ENCODE measurements at places on chromosomes 12 and 14.
A peak's percentile ranks its signal among the peaks of the same experiment; 100 is the strongest.

DNA sequence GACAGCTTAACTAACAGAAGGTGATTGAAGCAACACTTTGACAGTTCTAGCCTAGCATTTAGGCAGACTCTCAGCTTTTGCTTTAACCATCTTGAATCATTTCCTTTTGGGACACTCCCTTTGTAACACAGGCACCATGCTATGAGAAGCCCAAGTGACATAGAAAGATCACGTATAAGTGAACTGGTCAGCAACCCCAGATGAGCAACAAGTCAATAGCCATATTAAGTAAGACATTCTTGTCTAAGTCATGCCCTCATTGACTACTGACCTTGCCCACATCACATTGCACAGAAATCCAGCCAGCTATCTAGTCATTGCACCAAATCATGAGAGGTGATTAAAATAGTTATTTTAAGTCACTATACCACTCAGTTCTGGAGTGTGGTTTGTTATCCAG is 476.8 kb downstream of the TRHDE start:
- H3K27me3 ChIP-seq = no peaks in the 10 kb centered on the region
- DNase-seq = no peak
- H3K36me3 ChIP-seq = no peaks in the 10 kb centered on the region
- no peak overlapping the region for H3K27ac ChIP-seq
- H3K4me3 ChIP-seq = no peak overlapping the region
- no peaks in the 10 kb centered on the region for H3K4me1 ChIP-seq

DNA sequence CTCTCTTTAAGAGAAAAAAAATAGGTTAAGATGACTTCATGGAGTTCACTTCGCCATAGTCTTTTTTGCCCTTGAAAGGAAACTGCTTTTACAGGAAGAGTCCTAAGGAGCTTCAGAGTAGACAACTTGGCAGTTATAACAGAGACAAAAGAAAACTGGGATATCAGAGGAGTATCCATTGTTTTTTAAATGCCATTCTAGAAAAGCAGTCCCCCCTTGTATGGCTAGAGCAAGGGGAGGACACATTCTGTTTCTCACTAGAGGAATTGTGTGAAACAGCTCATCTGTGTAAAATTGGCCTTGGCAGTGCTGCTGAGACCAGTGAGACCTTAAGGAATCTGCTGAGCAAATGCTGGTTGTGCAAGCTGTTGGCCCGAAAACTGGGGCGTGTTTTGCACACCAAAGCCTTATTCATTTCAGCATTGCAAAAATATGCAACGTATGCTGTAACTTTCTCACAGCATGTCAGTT is 128.0 kb downstream of the GPR135 start:
- H3K36me3 ChIP-seq = no peaks in the 10 kb centered on the region
- no peak overlapping the region for H3K27ac ChIP-seq
- no peak overlapping the region for H3K4me3 ChIP-seq
- H3K4me1 ChIP-seq = peaks cover 2% of the 10 kb centered on the region
- H3K27me3 ChIP-seq = peaks cover 2% of the 10 kb centered on the region
- no peak for DNase-seq

DNA sequence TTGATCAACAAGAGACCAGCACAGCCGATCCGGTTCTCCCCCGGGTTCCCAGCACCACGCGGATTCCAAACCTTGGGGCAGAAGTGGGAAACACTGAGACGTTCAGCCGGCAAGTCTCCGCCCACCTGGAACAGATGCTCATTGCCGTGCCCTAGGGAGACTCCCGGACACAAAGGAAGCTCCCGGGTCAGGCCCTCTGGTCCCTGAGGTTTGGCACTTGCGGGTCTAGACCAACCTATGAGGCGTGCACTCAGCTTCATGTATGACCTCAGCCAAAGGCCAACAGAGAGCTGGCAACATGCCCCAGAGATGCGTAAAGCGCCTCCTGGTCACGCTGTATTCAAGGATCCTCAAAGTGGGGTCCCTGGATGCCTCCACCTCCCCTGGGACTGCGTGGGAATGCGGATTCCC is 2.5 kb downstream of the RIMBP2 start:
- H3K4me3 ChIP-seq = peak overlapping the region; percentile 77
- H3K4me1 ChIP-seq = peaks cover 5% of the 10 kb centered on the region
- no peak for DNase-seq
- peaks cover 14% of the 10 kb centered on the region for H3K27me3 ChIP-seq

GRCh38 chr12:49622501-49623141 is 740 bp upstream of the PRPF40B start:
- no peaks in the 10 kb centered on the region for H3K36me3 ChIP-seq
- H3K27ac ChIP-seq = peak overlapping the region; percentile 60
- no peak for DNase-seq

GRCh38 chr14:23578560-23579310 is at the start of gene JPH4:
Gene JPH4, minus strand, starts transcription at chr14:23578790. Its CDS starts 1,337 bp downstream, at chr14:23577453.
- peak; percentile 83 for DNase-seq
- peaks cover 4% of the 10 kb centered on the region for H3K4me1 ChIP-seq
- H3K27ac ChIP-seq = peak within 1 kb of the TSS; percentile 91
- H3K27me3 ChIP-seq = peaks cover 22% of the 10 kb centered on the region

DNA sequence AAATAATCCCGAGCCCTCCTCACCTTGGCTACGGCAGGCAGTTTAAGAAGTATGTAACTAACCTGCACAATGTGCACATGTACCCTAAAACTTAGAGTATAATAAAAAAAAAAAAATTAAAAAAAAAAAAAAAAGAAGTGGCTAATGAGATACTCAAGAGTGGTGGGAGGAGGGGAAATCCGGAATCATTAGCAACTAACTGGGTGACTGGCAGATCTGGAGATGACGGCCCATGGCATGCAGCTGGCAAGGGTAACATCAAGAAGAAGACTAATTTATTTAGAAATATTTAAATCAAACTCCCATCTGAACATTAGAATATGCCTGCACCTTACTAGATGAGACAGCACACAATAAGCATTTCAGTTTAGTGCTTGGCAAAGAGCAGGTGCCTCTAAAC is 52.3 kb upstream of the TMCC3 start:
- H3K27ac ChIP-seq = no peak overlapping the region
- no peak for DNase-seq
- H3K4me3 ChIP-seq = no peak overlapping the region
- no peaks in the 10 kb centered on the region for H3K27me3 ChIP-seq
- H3K36me3 ChIP-seq = peaks cover 3% of the 10 kb centered on the region
- H3K4me1 ChIP-seq = no peaks in the 10 kb centered on the region

GRCh38 chr14:37563189-37563588 is 31.9 kb downstream of the FOXA1 start:
- no peak for DNase-seq
- no peak overlapping the region for H3K27ac ChIP-seq
- no peaks in the 10 kb centered on the region for H3K27me3 ChIP-seq
- no peaks in the 10 kb centered on the region for H3K36me3 ChIP-seq
- no peak overlapping the region for H3K4me3 ChIP-seq

DNA sequence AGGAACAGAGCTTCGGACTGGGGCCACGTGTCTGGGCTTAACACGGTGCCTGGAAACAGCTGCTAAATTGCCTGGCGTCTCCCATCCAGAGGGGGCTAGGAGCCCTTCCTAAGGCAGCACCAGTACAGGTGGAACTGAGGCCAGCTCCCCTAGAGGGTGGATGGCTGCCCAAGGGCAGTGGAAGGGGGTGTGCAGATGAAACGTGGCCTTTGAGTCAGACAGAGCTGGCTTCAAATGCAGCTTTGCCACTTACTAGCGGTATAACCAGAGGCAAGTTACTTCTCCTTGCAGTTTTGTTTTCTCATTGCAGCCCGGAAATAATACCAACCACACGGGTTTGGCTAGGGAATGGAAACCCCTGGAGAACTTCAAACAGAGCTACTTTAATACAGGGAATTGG is 59.3 kb upstream of the SLC24A4 start:
- no peaks in the 10 kb centered on the region for H3K4me1 ChIP-seq
- no peak overlapping the region for H3K4me3 ChIP-seq
- H3K27me3 ChIP-seq = no peaks in the 10 kb centered on the region
- no peak for DNase-seq
- H3K27ac ChIP-seq = no peak overlapping the region

GRCh38 chr14:24094841-24095270 is 745 bp downstream of the PCK2 start:
- peak overlapping the region; percentile 100 for H3K4me3 ChIP-seq
- H3K36me3 ChIP-seq = no peaks in the 10 kb centered on the region
- H3K27me3 ChIP-seq = peaks cover 14% of the 10 kb centered on the region
- H3K27ac ChIP-seq = peak overlapping the region; percentile 98
- H3K4me1 ChIP-seq = peaks cover 24% of the 10 kb centered on the region

GRCh38 chr12:108666401-108666881 is 32.7 kb upstream of the SELPLG start:
- H3K27ac ChIP-seq = peak overlapping the region; percentile 91
- H3K4me1 ChIP-seq = peaks cover 52% of the 10 kb centered on the region
- no peak overlapping the region for H3K4me3 ChIP-seq
- no peak for DNase-seq

DNA sequence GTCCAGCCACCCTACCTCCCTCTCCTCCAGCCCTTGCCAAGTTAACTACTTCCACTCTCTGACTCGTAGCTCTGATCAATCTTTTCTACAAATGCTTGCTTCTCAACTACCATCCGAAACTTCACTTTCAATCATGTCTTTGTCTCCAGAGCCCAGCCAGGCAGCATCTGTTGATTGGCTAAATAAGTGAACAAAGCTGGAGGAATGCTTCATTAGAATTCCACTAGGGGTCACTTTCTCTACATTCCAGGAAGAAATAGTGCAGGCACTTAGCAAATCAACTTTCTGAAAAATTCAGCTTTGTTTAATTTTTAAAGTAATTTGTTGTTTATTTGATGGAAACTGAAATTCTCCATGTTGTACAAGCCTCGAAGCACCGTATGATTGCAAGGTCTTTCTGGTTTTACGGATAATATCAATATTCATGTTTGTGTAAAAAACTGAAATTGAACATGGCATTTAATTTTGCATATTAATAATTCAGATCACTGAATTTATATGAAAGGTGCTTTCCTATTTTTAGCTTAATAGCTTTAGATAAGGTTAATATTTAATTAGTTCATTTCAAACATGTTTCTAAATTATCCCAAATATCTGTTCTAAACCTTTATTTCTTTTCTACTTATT is 32.4 kb upstream of the HELB start:
- no peaks in the 10 kb centered on the region for H3K4me1 ChIP-seq
- no peak overlapping the region for H3K27ac ChIP-seq
- no peaks in the 10 kb centered on the region for H3K36me3 ChIP-seq
- H3K27me3 ChIP-seq = no peaks in the 10 kb centered on the region

DNA sequence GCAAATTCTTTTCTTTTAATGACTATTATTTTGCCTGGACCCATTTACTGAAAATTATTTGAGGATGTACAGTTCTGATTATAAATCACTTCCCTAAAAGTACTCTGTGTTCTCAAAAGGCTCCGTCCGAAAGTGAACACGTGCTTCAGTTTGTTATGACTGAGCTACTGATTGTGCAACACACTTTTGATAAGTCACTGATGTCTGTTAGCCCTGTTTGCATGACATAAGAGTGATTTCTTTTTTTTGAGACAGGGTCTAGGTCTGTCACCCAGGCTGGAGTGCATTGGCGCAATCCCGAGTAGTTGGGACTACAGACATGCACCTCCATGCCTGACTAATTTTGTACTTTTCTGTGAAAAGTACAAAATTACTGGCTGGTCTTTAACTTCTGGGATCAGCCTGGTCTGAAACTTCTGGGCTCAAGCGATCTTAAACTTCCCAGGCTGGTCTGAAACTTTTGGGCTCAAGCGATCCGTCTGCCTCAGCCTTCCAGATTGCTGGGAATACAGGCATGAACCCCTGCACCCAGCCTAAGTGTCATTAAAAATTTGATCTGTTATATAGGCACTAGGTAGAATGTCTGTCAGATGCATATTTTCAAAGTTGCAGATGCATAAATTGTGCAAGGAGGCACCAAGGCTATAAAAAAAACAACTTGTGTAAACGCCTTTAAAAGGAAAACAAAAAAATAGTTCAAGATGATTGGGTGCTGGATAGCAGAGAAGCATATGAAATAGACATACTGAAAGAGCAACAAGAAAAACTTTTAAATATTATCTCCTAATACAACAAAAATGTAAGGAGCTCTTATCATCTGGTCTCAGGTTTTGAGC is 111.5 kb downstream of the SRGAP1 start:
- no peaks in the 10 kb centered on the region for H3K36me3 ChIP-seq
- peaks cover 16% of the 10 kb centered on the region for H3K4me1 ChIP-seq
- H3K4me3 ChIP-seq = no peak overlapping the region
- no peaks in the 10 kb centered on the region for H3K27me3 ChIP-seq

DNA sequence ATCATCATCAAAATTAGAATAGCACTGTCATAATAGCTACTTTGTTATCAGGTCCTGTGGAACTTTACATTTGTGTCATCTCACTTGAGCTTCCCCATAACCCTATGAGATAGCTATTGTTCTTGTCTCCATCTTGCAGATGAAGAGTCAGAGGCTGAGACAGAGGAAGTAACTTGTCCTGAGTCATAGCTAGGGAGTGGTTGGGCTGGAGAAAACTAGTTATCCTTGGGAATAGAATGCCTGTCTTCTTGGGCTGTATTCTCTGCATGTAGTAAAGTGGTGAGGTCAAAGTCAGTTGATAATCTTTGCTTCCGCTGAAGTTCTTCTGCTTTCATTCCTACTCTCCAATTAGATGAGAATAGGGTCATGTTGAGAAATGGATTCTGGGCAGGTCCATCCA is 117.0 kb downstream of the SMOC1 start:
- H3K4me3 ChIP-seq = no peak overlapping the region
- H3K27ac ChIP-seq = no peak overlapping the region
- H3K36me3 ChIP-seq = no peaks in the 10 kb centered on the region
- DNase-seq = no peak
- H3K4me1 ChIP-seq = no peaks in the 10 kb centered on the region

- no peaks in the 10 kb centered on the region for H3K36me3 ChIP-seq
- H3K27ac ChIP-seq = no peak overlapping the region
- no peak for DNase-seq
- H3K4me1 ChIP-seq = no peaks in the 10 kb centered on the region
Measured at GRCh38 chr14:52279408-52279807, 11.9 kb downstream of the PTGDR start.

GRCh38 chr12:55713721-55714120 is 2.1 kb upstream of the BLOC1S1 start:
- H3K4me3 ChIP-seq = no peak overlapping the region
- H3K27ac ChIP-seq = no peak overlapping the region
- H3K27me3 ChIP-seq = peaks cover 15% of the 10 kb centered on the region
- H3K36me3 ChIP-seq = no peaks in the 10 kb centered on the region
- DNase-seq = no peak

- H3K36me3 ChIP-seq = no peaks in the 10 kb centered on the region
- DNase-seq = no peak
- H3K27ac ChIP-seq = no peak overlapping the region
- H3K4me3 ChIP-seq = no peak overlapping the region
- H3K4me1 ChIP-seq = peaks cover 6% of the 10 kb centered on the region
Measured at GRCh38 chr14:33985242-33985641, 34.4 kb upstream of the EGLN3 start.

DNA sequence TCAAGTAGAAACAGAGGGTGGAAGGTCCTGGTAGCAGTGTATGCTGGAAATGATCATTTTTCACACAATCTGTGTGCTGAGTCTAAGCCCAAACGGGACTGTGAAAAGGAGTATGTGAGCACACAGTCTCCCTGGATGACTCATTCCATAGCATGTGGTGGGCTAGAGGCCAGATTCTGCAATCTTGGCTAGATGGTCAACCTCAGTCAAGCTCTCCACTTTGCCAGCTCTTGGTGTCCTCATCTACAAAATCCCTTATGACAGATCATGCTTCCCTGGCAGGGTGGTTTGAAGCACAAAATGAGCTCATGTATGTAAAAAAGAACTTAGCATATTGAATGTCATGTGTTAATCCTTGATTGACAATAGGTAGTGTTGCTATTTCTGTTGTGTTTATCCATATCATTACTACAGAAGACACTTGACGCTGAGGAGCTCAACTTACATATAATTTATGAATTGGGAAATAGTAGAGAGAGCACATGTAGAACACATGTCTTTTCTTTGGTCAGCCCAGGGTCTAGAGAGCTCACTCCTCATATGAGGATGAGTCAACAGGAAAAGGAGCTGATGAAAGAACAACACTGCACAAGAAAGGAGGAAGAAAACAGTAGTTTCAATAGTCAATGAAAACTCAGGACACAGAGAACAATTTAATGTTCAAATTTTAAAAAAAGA is 517.5 kb downstream of the BCL11B start:
- H3K4me1 ChIP-seq = no peaks in the 10 kb centered on the region
- peaks cover 4% of the 10 kb centered on the region for H3K27me3 ChIP-seq
